ENCODE measurements at places on chromosomes 7 and 10.

DNA sequence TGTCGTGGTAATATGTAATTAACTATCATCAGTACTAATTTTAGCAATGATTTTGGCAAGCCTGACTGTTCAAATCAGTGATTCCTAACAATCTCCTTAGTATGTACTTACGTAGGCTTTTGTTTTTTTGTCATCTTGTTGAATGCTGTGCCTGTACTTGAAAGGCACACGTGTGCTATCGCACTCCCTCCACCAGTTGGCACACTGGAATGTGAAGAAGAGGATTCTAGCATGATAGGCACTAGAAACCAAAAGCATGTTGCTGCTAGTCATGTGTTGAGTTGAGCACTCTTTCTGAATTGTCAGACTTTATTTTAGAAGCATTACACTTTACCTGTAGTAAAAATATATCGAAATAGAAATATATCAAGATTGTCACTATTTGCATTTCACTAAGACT lies 59.1 kb downstream of the TASOR2 start:
- DNase-seq, result no peak

DNA sequence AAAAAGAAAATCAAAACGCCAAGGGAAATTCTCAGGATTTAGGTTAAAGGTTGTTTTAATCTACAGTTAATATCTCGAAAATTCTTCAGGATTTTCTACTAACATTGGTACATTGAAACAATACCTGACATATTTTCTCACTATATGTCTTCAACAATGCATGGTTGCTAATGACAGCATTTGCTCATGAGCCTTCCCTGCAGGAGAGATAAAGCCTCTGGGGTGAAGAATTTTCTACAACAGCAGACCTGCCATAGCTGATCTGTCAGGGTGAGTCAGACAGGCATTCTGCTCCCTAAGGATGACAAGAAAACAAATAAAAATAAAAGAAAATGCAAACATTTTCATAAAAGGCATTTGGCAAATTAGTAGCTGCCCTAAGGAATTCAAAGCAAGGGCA lies 11.7 kb upstream of the GPR37 start:
- DNase-seq, result no peak

DNA sequence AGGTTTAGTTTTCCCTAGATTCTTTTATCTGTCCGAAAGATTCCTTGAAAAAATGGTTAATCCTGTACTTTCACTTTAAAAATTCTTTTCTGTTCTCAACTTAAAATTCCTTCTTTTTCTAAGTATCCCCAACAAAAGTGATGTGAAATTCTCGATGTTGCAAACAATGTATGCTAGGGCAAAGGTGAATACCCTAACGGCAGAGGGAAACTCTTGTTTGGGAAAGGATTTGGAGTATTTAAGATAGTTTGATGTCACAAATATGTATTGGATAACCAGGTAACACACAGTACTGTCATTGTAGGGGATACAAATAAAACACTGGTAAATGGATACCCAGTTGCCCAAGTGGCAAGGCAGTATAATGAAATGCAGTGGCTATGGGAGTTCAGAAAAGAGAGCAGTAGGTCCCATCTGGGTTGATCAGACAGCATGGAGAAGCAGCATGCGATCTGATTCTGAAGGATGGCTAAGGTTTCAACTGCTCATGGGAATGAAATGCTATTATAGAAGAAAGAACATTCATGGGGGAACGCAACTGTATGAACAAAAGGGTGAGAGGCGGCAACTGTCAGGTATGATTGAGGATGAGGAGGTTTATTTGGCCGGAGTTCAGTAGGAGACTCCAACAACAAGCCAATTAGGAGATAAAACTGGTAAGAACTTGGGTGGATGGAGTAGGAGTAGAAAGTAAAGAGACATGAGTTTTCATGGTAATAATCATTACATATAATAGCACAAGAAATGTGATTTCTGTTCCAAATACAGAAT lies 3.2 kb upstream of the EPC1 start:
- no peak for DNase-seq

DNA sequence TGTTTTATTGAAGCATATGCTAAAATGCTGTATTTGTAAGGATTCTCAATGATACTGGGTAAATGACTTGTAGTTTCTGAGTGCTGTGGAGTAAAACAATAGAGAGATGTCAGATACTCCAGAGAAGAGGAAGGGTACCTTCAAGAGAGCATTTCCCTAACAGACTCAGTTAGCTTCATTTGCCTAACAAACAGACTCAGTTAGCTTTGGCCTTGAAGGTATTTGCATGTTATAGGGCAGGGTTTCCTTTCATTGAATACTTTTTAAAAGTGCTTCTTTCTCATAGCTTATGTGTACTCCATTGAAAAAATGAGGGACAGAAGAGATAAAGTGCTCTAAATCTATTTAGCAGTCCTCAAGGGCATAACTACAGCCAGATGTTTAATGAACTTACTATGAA lies 101.8 kb downstream of the CHN2 start:
- DNase-seq, result no peak

DNA sequence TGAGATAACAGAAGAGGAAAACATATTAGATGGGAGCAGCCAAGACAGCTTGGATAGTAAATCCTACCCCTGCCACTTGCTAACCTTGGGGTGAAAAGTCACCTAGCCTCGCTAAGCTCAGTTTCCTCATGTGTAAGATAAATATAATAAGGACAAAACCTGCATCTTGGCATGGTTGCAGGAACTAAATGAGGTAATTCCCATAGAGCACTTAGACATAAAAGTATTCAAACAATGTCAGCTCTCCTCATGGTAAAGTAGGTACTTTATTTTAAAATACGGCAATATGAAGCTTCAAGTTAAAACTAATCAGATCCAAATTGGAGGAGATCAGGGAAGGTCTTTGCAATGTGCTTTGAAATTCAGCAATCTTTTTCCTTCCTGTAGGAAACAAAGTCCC lies 113.1 kb downstream of the USP6NL start:
- DNase-seq, result no peak

- DNase-seq, result no peak
These were observed 263.1 kb downstream of the CREB5 start for GRCh38 chr7:28675429-28675828.

- DNase-seq, result no peak
These were observed 4.3 kb upstream of the ABCC2 start for GRCh38 chr10:99777918-99778714.

- DNase-seq, result no peak
These were observed 25.9 kb downstream of the AGBL3 start for GRCh38 chr7:135012229-135012628.

DNA sequence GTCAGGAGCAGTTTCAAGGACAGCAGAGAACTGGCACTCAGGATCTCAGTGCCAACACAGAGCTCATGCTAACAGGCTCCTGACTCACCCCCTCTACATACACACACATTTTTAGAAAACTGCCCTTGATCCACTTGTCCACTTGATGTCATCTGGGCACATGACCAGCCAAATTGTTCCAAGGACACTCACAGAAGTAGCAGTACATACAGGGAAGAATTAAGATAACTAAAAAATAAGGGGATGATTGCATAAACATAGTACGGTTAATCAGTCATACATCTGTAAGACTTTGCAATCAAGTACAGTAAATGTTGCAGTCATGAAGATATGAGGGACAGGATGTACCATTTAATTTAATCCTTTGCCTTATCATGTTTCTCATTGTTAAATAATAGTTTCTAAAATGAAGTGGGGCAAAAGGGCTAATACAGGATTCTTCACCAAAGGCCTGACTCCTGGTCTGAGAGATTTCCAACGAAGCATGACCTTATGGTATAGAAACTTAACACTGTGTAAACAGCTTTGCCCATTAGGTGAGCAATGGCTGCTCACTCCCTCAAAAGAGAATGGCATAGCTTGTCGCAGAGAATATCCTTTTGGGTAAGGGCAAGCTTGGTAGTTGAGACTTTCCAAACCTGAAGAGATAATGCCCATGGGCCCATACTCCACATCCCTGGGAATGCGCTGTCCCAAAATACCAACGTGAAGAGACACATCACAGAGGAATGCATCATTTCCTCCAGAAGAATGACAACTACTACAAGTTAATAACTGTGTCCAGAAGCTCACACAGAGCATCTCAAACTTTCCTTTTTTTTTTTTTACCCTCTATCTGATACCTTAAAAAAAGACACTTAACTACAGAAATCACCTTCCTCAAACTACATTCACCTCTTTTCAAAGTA lies 94.1 kb downstream of the ARMH3 start:
- DNase-seq, result no peak

- DNase-seq, result no peak
These were observed 10.4 kb downstream of the ANLN start for GRCh38 chr7:36400036-36400435.

DNA sequence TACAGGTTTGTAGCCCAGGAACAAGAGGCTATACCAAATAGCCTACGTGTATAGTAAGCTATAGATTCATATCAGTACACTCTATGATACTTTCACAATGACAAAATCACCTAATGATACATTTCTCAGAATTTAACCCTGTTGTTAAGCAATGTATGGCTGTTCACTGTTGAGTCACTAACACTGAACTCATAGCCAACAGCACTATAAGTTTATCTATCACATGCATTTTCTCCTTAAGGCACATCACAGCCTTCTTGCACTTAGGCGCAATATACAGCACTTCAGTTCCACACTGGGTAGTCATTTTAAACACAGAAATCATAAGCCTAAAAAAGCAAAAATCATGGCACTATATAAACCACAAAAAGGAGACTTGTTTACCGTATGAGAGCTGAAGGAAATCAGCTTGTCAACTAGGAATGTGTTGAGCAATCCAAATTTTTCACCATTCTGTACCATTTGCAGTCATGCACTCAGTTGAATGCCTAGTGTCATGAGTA lies 45.6 kb downstream of the ZNF438 start:
- DNase-seq, result no peak

DNA sequence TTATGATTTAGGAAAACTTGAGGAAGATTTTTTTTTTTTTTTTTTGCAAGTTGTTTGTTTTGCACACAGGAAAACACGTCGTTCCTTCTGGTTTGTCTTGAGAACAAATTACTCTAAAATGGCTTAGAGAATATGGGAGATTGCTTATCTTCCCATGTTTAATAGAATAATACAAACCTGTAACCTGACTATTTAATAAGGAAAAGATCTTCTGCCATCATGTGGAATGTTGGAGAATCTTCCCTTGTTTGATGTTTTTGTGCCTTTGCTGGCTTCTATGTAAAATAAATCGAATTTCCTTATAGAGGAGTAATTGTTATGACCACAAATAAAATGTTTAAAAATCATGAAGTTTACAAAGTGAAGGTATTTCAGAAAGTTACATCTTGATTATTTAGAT lies 818.8 kb downstream of the GATA3 start:
- DNase-seq, result no peak

- DNase-seq, result no peak
These were observed 367.7 kb downstream of the PHF14 start for GRCh38 chr7:11341285-11341944.

DNA sequence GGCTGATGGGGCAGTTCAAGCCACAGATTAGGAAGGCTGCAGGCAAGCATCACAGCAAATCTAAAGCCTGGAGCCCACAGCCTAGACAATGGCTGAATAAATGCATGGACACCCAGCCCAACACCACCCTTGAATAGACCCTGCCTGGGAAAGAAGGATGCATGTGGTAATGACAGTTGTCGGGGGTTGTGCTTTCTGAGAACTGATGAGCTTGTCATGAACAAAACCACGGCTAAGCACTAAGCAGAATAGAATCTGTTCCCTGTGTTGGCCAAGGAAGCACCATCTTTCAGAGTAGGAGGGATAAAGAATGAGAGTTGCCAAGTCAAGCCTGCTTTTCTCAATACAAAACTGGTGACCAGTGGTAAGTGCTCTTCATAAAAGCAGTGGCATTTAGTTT lies 66.1 kb upstream of the JCAD start:
- DNase-seq, result no peak

DNA sequence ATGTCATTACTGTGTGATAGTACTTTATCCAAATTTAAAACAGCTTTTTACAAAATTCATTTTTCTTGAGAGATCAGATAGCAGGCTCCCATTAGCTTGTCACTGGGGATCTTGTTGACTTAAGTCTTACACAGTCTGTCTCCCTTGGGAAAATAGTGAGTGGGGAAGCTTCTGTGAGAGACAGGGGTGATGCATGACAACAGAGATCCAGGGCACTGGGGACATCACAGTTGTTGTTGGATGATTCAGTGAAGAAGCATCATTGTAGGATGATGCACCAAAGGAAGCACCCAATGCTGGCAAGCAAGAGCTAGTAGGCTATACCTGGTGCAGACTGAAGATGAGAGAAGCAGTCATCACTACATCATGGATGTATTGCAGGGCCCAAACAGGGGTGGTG lies 284.7 kb downstream of the HDAC9 start:
- no peak for DNase-seq

DNA sequence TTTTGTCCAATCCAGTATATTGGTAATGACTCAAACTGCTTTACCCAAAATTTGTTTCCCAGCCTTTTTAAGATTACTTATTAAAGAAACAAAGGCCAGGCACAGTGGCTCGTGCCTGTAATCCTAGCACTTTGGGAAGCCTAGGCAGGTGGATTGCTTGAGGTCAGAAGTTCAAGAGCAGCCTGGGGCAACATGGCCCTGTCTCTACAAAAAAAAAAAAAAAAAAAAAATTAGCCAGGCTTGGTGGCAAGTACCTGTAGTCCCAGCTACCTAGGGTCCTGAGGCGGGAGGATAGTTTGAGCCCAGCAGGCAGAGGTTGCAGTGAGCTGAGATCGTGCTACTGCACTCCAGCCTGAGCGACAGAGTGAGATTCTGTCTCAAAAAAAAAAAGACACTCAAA lies 7.0 kb upstream of the ARHGAP12 start:
- DNase-seq, result no peak

DNA sequence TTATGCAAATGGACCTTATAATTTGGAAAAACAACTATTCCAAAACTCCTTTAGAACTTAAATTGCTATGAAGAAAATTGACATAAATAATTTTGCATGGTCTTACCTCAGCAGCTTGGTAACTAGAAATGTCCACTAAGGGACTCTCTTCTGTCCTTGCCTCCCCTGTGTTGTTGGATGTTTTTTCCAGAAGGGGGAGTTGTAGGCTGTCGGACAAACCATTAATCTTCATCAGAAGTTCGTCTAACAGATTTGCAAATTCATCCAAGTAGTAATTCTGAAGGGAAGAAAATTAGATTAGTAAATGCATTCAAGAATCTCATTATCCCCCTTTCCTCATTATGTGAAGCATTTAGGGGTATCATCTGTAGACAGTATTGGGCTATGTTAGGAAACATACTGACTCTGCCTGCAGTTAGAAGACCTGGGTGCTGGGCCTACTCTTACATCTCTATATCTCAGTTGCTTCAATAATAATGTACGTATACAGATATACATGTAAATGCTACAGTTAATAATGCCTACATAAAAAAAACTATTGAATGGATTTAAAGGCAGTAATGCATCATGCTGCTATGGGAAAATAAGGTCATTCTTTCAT lies 155.6 kb downstream of the PKD1L1 start:
- no peak for DNase-seq

DNA sequence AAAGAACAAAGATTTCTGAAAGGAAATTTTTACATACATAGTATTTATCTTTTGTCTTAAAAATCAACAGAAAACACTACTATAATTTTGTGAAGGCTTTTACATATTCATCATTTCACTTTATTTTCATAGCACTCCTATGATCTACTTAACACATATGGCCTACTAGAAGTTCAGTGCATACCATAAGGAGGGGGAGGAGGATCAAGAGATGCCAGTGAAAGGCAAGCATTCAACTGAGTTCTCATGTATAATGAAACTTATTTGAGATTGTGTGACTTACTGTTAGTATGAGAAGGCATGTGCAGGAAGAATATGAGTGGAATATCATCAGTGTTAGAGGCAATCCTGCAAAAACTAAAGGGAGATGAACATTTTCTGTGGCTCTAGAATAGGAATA lies 10.6 kb downstream of the BRAF start:
- no peak for DNase-seq
